ENCODE measurements at places on chromosomes 11 and 22.

DNA sequence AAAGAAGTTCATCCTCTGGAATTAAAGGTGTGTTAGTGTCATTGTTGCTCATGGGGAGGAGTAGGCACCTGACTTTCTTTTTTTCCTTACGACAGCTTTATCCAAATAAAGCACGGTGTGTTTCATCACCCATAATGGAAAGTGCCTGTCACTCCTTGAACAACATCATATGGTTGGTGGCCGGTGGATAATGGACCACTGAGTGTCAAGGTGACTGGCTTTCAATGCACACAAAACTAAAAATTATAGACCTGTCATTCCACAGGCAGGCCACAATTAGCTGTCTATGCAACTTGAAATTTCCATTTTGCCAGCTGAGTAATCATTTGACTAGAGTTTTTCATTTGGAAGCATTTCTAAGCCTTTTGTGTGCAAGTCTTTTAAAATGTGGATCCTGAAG, 45.0 kb upstream of the MPPED2 start:
- DNase-seq, result no peak

GRCh38 chr11:47980088-47980906, at the start of gene PTPRJ:
TSS of gene PTPRJ (plus strand) at chr11:47980559. CDS start at chr11:47980913, 354 bp downstream.
- DNase-seq, result peak; percentile 53

DNA sequence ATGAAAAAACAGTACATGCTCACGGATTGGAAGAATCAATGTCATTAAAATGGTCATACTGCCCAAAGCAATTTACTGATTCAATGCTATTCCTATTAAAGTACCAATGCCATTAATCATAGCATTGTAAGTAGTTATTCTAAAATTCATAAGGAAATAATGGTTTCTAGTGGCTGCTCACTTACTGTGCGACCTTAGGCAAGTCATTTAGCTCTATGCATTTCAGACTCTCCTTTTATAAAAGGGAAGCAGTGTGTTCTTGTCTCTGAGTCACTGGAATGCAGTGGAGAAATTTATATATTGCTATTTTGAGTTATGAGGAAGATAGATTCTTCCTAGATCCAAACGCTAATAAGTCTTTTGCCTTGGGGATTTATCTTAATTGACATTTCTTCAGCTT, 174.8 kb downstream of the KCNA4 start:
- DNase-seq, result no peak

DNA sequence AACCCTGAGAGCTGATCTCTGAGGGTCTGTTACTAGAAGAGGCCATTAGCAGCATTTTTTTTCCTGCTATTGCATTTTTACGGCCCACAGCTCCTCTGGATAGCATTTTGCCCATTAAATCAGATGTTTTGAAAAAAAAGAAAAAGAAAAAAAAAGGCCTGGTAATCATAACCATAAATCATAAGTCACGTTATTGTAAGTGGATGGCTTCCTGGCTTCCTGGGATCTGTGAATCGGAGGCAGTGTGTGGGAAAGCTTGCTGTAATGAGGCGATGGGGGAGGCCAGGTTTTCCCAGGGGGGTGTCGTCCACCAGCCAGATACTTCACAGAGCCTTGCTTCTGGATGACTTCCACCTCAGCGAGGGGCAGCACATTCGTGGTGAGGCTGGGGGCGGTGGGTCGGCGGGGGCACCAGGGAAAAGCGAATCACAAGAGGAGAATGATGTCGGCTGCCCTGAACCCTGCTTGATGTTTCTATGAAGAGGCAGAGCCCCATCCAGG, 106.5 kb upstream of the SYT13 start:
- DNase-seq, result no peak

DNA sequence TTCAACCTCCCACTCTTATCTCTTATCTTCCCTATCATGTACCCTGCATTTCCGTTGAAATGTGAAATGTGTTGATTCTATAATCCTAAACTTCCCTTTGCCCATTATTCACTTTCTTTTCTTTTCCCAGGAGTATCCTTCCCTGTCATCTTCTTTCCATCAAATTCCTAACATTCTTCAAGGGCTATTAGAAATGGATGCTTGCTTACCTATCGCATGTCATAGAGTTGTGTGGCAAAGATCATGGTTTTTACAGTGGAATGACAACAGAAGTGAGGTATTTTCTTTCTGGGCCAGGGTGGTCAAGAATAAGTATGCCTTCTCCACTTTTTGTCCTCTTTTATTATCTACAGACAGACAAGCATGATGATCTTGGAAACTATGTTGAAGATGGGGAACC, 124.4 kb upstream of the SLC5A12 start:
- DNase-seq, result no peak

GRCh38 chr11:129944696-129945095, 49.3 kb upstream of the NFRKB start:
- DNase-seq, result no peak

- no peak for DNase-seq
Measured at GRCh38 chr11:115194802-115195110, 309.5 kb downstream of the CADM1 start.

DNA sequence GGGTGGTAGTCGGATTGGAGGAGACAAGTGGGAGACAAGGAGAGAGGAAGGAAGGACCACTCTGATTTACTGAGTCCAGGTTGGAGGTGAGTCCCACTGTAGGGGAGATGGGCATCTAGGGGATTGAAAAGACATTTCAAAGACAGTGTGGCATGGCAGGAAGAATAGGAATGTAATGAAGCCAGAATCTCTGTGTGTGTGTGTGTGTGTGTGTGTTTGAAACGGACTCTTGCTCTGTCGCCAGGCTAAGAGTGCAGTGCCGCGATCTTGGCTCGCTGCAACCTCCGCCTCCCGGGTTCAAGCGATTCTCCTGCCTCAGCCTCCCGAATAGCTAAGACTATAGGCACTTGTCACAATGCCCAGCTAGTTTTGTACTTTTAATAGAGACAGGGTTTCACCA, 4.2 kb upstream of the CSDC2 start:
- DNase-seq, result no peak

DNA sequence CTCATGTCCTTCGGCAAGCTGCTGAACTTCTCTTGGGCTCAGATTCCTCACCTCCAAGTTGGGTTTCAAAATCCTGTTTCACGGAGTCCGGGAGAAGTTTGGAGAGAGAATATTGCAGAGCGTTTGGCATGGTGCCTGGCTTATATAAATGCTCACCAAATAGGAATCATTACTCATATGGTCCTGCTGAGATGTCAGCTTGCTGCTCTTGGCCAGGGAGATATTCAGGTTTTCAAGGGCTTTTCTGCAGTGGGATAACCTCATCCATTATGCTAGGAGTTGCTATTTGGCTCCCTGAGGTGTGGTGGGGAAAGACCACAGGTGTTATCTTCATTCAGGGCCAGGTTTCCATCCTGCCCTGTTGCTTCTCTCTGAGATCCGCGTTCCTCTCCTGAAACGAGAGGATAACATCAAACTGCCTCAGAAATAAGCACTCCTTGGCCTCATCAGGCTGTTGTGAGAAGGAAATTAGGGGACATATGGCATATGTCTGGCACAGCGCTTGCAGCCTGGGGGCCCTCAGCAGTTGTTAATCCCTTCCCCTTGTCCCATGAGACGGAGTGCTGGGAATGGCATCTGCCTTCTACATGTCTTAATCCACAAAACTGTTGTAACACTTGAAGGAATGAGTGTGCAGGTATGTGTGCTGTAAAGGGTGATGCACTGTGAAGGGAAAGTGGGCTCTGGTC, 29.9 kb upstream of the ACER3 start:
- no peak for DNase-seq

DNA sequence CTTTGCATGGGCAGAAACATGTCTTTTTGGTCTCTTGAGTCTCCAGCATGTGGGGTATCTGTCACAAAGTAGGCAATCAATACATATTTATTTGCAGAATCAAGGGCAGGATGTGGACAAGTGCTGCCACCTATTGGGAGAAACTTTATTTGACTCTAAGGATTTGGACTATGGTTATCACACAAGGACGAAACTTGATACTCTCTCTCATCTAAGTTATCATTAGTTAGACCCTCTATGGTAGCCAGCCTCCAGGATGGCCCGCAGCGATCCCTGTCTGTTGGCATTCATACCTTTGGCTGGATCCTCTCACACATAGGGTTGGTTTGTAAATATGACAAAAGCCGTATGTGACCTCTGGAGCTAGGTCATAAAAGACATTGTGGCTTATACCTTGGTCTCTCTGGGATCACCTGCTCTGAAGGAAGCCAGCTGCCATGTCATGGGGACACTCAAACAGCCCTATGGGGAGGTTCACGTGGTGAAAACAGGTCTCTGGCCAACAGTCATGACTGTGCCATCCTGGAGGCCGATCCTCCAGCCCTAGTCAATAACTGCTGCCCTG, 1.1 kb upstream of the FBXO7 start:
- DNase-seq, result peak; percentile 15

- peak; percentile 64 for DNase-seq
Measured at GRCh38 chr22:25488244-25489020, 76.0 kb upstream of the GRK3 start.

DNA sequence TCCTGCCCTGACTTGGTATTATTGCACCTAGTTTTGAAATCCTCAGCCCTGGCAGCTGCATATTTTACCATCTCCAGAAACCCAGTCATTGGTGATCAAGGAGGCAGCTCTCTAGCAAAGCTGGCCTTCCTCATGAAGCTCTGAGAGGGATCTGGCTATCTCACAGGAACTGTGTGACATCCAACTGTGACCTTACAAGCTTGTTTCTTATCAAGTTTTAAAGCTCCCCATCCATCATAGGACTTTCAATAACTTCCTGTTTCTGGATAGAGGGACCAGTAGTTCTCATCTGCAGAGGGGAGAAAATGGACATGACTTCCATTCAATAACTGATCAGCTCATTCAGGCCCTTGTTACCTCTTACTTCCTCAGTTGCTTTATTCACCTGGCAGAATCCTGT, 18.2 kb downstream of the CALCA start:
- DNase-seq, result no peak

- no peak for DNase-seq
Measured at GRCh38 chr22:38984224-38984623, 2.1 kb downstream of the APOBEC3B start.

GRCh38 chr11:125364121-125364826, 131.8 kb downstream of the FEZ1 start:
- DNase-seq, result no peak

DNA sequence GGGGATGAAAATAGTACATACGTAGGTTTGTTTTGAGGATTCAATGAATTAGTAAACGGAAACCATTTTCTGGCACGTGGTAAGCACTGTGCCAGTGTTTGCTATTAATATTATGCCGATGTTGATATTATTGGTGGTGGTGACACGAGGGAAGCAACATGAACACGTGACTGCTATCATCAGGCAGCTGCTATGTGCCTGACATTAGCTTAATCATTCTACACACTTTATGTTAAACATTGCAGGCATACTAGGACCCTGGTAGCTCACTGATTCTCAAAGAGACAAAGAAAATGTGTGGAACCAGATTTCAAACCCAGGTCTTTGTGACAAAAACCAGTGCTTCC, 656 bp downstream of the SRRD start:
- DNase-seq, result no peak

- no peak for DNase-seq
Measured at GRCh38 chr11:29135504-29135903, 881.3 kb downstream of the KCNA4 start.

DNA sequence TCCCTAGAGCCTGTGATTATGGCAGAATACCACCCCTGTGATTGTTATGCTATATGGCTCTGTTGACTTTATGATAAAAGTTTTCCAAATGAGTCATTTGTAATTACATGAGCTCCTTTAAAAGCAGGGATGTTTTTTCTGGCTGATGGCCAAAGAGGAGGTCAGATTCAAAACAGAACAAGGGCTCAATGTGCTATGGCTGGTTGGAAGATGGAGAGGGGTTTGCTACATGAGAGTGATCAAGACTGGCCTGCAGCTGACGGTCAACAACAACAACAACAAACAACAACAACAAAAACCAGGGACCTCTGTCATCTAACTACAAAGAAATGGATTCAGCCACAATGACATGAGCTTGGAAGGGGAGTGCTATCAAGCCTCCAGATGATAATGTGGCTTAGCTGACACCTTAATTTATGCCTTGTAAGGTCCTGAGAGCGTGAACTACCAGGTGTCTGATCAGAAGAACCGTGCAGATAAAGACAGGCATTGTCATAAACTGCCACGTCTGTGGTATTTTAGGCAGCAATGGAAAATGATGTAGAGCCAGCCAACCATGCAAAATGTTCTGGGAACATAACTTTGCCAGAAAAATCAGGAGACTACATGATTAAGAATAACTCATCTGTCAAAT, 47.2 kb downstream of the PIWIL3 start:
- no peak for DNase-seq

- DNase-seq, result no peak
Measured at GRCh38 chr11:24844406-24844805, 347.6 kb downstream of the LUZP2 start.

DNA sequence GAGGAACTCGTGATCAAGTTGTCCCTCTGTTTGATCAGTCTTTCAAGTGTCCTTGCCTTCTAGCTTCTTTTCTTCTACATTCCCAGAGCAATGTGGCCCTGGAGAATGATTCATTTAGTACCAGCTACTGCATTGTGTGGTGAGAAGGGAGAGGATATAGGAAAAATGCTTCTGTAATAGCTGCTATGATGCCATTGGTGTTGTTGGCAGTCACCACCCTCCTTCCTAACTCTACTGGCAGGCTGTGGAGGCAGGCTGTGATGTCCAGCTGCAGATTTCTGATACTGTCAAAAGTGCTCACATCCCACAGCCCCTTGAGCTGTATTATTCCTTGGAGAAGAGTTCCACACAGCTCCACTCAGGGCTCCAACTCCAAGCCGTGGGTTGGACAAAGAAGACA, 52.8 kb downstream of the ENDOD1 start:
- no peak for DNase-seq

DNA sequence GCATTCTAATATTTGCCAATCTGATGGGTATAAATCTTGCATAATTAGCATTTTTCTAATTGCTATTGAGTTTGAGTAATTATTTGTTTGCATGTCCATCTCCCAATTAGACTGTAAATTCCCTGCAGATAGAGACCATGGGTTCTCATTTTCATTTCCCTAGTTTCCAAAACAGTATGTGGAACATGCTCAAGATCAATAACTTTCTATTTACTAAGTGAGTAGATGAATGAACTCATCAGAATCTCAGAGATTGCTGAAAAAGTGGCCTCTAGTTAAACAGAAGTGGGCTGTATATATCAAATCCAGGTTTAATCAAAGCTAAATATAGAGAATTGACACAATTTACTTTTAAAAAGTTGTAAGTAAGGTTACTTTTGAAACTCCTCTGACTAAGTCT, 138.0 kb upstream of the PGR start:
- no peak for DNase-seq

- DNase-seq, result no peak
Measured at GRCh38 chr11:31987118-31988005, 103.5 kb upstream of the RCN1 start.

GRCh38 chr11:74701351-74701750, 29.9 kb downstream of the CHRDL2 start:
- no peak for DNase-seq

- DNase-seq, result peak; percentile 95
Measured at GRCh38 chr11:46936138-46937110, at the start of gene CSTPP1. TSS of gene CSTPP1 (plus strand) at chr11:46936761. CDS start at chr11:46936806, 45 bp downstream.

- no peak for DNase-seq
Measured at GRCh38 chr11:35343033-35343598, 76.2 kb downstream of the SLC1A2 start.

DNA sequence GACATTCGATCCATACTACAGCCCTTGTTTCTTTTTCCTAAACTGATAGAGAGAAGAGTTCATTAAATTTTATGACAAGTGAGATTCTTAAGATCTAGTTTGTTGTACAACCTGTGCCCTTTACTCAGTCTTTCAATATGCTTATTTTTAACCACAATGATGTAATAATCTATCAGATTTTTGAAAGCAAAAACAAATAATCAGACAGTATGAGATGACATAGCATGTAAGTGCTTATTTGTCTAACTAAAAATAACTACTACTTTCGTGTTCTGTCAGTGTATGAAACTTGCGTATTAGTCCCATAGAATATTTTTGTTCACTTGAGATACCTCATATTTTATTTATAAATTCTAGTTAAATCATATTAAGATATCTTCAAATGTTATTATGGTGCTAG, 33.2 kb downstream of the RAB39A start:
- no peak for DNase-seq
